ENCODE measurements at places on chromosomes 4 and X.
A peak's percentile ranks its signal among the peaks of the same experiment; 100 is the strongest.

- peak; percentile 91 for DNase-seq
Measured at GRCh38 chr4:158810487-158811215, 41.8 kb downstream of the FNIP2 start.

- no peak for DNase-seq
Measured at GRCh38 chr4:22997358-22998224, 304.9 kb downstream of the GBA3 start.

DNA sequence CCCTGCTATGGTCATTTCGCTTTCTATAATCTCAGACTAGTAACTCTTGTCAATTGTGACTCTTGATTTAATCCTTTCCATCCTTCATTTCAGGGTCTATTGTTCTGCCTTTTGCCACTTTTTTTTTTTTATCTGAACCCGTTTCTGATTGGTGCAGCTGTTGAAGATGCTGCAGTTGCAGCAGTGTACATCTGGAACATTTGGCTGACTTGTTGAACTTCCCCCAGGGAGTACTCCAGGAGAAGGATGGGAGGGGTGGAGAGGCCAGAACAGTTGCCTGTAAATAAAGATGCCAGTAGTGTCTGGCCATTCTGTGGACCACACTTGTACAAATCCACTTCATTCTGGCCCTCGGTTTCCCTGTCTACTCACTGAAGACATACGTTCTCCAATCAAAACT lies 1.0 kb upstream of the EDA start:
- no peak for DNase-seq

DNA sequence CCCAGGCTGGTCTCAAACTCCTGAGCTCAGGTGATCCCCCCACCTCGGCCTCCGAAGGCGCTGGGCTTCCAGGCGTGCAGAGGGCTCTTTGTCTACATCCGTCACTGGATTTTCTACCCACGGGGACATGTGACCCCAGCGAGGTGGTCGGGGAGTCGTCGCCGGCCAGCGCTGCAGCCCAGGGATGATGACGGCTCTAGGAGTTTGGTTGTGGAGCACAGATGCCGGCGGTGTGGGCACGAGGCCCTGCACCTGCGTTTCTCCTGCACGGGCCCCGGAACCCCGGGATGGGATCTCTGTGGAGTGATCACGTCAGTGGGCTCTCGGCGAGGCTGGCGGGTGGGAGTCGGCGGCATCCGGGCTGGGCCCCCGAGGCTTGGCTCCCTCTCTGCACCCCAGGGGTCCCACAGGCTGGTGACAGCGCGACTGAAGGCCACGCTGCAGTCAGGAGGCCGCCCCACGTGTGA lies 9.1 kb upstream of the GTPBP6 start:
- no peak for DNase-seq

DNA sequence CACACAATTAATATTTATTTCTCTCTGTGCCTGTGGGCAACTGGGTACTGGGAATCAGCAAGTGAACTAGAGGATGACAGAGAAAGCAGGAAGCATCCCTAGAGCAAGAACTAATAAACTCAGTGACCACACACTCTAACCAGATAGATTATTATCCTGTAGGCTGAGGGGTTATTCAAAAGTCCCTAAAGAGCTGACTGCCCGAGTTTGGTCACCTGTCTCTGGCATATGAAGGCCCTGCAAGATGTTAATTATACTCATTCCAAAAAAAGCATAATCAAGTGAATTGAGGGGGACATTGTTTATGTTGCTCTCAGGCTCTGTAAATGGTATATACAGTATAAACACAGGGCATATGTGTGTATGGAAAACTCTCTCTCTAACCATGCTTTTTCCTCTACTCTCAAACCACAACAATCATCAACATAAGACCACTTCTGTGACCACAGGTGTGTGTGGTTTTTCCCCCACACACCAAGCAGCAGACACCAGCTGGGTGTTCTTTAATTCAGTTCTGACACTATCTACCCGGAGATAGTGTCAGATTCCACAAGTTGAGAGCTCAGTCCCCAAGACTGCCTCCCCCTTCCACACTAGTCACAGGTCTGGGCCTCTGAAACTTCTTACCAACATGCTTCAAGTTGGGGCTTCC lies 6.2 kb upstream of the HPSE start:
- no peak for DNase-seq

- no peak for DNase-seq
Measured at GRCh38 chrX:101232316-101232715, 12.7 kb downstream of the DRP2 start.

DNA sequence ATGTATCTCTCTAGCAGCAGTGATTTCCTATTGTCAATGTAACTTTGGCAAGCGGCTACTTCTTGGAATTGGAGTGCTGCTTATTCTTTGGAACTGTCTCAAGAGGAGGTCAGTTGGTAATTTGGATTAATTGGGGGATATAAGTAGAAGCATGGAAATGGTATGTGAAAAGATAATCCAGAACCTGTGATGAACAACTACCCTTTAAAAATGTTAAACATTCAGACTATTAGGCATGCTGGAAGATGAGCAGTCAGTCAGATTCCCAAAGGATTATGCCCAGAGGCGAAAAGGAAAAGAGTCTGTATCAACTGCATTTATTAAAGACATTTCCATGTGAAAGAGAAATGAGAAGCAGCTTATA lies 62.5 kb downstream of the SEC24D start:
- peak; percentile 70 for DNase-seq

DNA sequence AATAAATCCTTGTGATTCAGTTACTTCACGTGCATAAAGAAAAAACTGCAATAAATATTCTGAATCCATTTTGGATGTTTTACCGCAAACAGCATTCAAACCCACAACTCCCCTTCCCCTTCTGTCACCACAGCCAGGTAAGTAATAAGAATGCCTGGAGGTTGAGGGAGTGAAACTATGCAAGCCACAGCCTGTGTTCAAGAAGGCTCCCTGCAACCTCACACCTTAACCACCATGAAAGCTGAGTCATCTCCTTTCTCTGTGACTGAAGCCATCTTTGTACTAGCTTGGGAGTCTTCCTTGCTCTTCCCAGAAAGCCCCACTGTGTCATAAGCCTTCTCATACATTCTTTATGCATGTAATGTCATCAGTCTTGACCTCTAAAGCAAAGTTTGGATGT lies 297.0 kb upstream of the PUDP start:
- no peak for DNase-seq

- peak; percentile 35 for DNase-seq
Measured at GRCh38 chr4:156961196-156962057, 10.2 kb downstream of the PDGFC start.

- no peak for DNase-seq
Measured at GRCh38 chr4:38930707-38931106, 63.1 kb downstream of the FAM114A1 start.

- no peak for DNase-seq
Measured at GRCh38 chrX:124344246-124344645, 2.1 kb upstream of the SH2D1A start.

- no peak for DNase-seq
Measured at GRCh38 chrX:136048446-136048845, 63.2 kb downstream of the SLC9A6 start.

DNA sequence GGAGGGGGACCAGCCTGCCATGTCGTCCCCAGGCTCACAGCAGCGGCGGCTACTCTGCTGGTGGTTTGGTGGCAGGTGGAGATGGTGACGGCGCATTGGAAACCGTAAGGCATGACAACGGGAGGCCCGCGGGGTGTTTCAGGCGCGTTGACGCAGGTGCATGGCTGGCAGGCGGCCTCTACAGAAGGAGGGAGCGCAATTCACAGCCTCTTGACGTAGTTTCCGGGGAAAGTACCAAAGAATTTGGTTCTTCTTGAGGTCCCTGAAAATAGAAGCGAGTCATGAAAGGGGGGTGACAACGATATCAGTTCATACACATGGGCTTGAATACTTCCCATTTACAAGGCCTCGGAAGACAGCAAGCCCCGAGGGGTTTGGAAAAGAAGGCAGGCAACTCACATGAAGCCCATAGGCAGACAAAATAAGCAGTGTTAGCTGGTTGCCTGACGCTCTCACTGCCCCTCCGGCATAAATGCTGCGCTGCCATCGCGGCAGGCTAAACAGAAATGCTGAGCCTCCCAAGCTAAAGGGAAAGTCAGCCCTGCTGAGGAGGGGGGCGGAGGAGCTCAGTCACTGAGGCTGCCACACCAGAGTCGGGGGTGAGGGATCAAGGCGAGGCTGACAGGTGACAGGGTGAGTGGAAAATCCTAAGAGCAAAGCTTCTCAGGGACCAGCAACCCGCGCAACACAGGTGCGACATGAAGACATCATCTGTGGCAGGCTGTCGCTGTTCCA lies 52.3 kb upstream of the PDLIM3 start:
- no peak for DNase-seq

DNA sequence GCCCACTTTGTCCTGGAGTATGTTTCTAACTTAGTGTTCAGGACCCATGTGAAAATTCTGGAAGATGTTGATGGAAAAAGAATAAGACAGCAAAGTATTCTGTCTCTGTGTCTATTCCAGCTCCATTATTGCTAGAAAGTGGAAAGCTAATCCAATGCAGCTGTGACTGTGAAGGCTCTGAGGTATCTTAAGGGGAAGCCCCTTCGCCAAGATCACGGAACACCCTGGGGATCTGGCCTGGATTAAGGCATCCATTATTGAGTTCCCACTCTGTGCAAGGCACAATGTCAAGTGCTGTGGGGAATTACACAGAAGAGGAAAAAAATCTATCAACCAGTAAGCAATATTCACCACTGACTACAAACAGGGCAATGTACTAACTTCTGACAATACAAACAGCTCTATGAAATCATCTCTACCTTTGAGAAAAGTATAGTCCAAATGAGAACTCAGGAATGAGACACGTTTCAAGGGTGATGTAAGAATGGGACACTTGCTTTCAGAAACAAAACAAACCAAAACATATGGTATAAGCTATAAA lies 222.1 kb downstream of the LDB2 start:
- no peak for DNase-seq

GRCh38 chrX:128622296-128622695 lies 570.1 kb upstream of the ACTRT1 start:
- DNase-seq, result no peak

DNA sequence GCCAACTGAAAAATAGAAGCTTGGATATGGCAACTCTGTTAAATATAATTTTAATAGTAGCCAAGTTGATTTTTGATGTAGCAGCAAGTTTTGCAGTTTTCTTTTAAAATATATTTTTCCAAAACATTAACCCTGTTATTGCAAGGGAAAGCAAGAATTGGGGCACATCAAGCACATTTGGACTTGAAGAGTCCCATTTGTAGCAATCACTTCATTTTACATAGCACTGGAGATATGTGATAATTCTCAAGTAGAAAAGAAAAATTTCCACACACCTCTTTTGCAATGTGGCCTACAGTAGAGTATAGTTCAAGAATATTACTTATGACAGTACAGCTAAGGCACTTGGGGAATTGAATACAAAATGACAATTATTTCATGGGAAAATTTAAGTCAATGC lies 1.9 kb upstream of the PPP4R3C start:
- DNase-seq, result no peak

- no peak for DNase-seq
Measured at GRCh38 chr4:56680266-56680665, 830 bp downstream of the HOPX start.

GRCh38 chr4:113633467-113633866 lies 128.1 kb downstream of the CAMK2D start:
- no peak for DNase-seq

DNA sequence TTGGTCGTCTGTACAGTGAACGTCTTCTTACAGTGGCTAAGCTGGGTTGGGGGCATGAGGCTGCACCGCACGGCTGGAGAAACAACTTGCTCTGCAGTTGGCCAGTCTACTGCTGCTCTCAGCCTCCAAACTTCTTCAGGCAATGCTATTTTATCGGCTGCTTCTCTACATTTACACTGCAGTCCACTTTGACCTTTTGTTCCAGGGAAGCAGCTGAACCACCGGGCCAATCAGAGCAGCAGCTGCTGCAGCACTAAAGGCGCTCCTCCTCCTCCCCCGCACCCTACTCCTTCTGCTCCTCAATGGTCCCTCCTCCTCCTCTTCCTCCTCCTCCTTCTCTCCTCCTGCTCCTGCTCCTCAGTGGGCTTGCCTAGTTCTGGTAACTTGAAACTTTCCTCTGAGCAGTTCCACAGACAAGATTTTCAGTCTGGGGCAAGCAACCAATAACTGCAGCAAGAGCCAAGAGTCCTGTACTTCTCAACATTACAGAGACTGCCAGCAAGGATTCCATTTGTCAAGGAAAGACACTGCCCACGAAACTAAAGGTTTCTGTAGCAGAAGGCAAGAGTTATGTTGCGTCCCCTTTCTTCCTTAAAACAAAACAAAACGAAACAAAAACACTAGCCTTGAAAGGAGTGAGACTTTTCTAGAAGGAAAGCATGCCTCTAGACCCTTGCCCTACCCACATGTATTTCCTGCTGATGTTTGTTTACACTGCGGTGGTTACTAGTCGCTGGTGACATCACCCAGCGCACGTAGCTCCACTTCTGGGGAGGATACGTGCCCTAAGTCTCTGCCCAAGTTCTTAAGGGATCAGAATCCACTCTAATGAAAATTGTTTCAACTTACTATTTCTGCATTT lies 125.7 kb upstream of the NAP1L5 start:
- peak; percentile 90 for DNase-seq

DNA sequence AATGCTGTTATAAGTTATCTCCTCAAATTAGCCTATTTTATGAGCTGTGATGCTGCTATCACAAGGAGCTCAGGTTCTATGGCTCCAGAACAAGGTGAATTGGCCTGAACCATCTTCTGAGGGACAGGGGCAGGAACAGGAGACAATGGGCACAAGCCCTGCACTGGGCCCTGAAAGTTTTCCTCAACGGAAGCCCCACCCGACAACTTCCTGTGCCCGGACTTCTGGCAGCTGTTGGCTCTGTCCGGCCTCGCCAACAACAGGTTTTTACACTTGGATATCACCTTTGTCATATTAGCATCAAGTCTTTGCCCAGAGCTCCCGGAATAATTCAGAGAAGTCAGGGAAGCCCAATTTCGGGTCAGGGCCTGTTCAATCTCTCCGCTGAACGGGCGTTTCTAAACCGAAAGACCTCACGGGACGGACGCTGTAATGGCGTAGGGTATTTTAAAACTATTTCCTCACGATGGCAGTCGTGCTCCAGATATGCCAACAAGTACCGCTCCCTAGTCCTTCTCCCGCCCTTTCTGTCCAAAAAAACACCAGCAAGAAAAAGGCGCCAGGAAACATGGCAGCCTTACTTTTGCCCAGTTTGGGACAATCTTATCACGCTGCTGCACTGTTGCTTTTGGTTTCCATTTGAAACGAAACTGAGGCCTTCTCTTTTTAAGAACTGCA lies 201.0 kb upstream of the STK26 start:
- no peak for DNase-seq

GRCh38 chr4:111535792-111536191 lies 609.5 kb upstream of the FAM241A start:
- no peak for DNase-seq

- no peak for DNase-seq
Measured at GRCh38 chr4:158781963-158782362, 13.1 kb downstream of the FNIP2 start.

- DNase-seq, result no peak
Measured at GRCh38 chrX:130887376-130887775, 15.6 kb downstream of the ENOX2 start.

GRCh38 chr4:52957220-52957686 lies 95.1 kb downstream of the RASL11B start:
- peak; percentile 51 for DNase-seq

GRCh38 chrX:3815896-3816664 lies 102.6 kb upstream of the PRKX start:
- peak; percentile 33 for DNase-seq
